A549 treated with ZK216348 at 1 μM for 4 hours (cell line): ENCODE measurements at places on chromosomes 2 and 18. TPM values are rescaled to one million over a fixed set of nuclear protein-coding genes. Genes with fewer than 3 reads are reported as not detected.

The FRZB gene
- total RNA-seq, result 0.06 to 0.08 TPM (median 0.06 TPM) in 4 of 5 replicates, not detected in the other

The ZNF804A gene
- not detected in 5 replicates for total RNA-seq

The DYNAP gene
- total RNA-seq, result not detected in 5 replicates

The C2orf92 gene
- 0.54 to 1.1 TPM (median 0.66 TPM) in 5 replicates for total RNA-seq

The ICOS gene
- not detected in 5 replicates for total RNA-seq

The EML6 gene
- 0.79 to 1.9 TPM (median 1.5 TPM) in 5 replicates for total RNA-seq

The LBX2 gene
- total RNA-seq, result 2.2 to 4.3 TPM (median 3.3 TPM) in 5 replicates

The EPHA4 gene
- total RNA-seq, result 0.49 to 1.3 TPM (median 0.68 TPM) in 5 replicates

The GATA6 gene
- 1.5 to 2.4 TPM (median 1.7 TPM) in 5 replicates for total RNA-seq

The BOLL gene
- total RNA-seq, result not detected in 5 replicates

The ATG16L1 gene
- total RNA-seq, result 40.4 to 51.1 TPM (median 42.2 TPM) in 5 replicates
